IPS DF 6.9 (cell line): ENCODE measurements at places on chromosomes 7 and 10.

- no peak for DNase-seq
Measured at GRCh38 chr7:110010359-110010758, 1080.6 kb upstream of the LRRN3 start.

DNA sequence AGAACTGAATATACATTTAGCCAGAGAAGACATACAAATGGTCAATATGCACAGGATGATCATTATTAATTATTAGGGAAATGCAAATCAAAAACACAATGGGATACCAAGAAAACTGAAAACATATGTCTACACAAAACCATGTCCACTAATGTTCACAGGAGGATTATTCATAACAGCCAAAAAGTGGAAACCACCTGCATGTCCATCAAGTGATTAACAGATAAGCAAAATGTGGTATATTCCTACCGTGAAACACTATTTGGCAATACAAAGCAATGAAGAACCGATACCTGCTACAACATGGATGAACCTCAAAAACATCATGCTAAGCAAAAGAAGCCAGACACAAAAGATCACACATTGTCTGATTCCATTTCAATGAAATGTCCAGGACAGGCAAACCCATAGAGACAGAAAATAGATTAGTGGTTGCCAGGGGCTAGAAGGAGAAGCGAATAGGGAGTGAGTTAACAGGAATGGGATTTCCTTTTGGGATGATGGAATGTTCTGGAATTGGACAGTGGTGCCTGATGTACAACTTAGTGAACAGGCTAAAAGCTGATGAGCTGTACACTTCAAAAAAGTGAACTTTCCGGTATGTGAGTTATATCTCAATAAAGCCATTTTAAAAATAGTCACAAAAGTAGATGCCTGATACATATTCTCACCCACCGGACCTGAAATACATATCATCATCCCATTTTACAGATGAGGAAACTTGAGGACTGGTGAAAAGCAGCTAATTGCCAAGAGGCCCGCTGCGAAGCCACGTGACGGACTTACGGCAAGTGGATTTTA lies 33.6 kb downstream of the HIPK2 start:
- DNase-seq, result no peak

DNA sequence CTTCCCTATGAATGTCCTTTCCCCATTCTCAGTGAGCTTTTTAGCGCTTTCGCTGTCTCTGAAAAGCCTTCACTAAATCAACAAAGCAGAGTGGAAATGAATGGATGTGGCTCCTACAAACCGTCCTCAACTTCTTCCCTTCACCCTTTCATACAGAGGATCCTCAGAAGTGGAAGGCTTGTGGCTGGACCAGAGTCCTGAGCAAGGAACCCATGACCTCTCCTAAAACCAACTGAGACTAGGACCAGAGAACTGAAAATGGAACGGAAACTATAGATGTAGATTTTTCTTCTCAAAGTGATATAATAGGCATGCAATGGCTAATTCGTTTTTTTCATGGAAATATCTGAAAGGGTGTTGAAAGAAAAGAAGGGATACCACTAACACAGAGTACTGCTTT lies 122.5 kb downstream of the LHFPL3 start:
- no peak for DNase-seq

DNA sequence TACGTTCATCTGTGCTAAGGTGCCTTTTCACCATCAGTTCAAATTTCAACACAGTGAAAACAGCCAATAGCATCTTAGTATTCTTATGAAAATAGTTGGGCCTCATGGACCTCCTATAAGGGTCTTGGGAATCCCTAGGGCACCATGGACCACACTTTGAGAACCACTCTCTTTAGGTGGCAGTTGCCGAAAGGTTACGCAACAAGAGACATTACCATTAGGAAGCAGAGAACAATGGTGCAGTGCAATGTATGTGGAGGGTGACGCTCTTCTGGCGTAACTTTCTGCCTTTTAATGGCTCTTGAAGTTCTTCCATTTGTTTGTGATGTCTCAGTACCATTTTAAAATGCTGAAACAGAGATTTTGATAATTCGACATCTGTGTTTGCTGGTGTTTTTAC lies 131.1 kb downstream of the CNNM2 start:
- DNase-seq, result no peak

GRCh38 chr7:30468791-30469190 lies 9.8 kb downstream of the NOD1 start:
- no peak for DNase-seq

GRCh38 chr7:144513334-144513733 lies 109.8 kb upstream of the NOBOX start:
- DNase-seq, result no peak

- DNase-seq, result no peak
Measured at GRCh38 chr7:115522174-115522573, 508.4 kb downstream of the TFEC start.

GRCh38 chr7:49771427-49772176 lies 1.8 kb upstream of the VWC2 start:
- no peak for DNase-seq

DNA sequence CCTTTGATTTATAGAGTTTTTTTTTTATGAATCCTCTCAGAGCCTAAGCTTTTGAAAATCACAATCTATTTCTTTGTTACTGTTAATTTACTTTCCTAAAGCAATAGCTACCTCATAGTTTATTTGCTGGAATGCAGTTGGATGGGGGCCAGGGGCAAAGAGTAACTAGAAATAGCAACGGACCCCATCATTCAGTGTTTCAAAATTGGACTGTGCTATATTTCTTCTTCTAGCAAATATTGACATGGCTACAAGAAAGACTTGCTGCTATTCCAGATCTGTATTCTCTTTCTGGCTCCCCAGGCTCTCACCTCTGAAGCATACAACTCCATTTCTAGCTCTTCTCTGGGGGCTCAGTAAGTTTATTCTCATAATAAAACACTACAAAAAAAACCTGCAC lies 661.6 kb upstream of the NRG3 start:
- no peak for DNase-seq

GRCh38 chr10:52348037-52348564 lies 34.0 kb downstream of the DKK1 start:
- DNase-seq, result no peak

DNA sequence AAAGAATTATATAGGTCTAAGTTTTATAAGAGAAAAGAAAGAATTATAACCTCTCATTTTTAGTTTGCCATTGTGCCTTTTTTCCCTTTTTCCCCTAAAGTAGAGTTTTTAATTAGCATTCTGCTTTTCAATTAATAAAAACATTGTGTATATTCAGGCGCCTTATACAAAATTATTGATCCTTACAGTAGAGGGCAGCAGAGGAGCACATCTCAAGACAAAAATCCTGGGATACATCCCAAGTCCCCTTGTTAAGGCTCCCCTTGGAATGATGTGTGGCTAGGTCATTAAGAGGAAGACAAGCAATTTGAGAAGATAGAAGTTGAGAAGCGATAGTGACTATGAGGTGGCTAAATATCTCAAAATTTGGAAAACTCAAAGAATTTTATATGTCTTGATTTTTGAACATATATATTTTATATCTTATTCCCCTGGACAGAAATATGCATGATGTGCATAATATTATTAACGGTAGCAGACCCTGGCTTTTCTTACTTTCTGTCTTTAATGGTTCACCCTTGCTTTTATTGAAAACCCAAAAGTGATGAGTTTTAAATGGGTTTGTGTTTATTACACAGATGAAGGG lies 19.1 kb upstream of the TPK1 start:
- no peak for DNase-seq

DNA sequence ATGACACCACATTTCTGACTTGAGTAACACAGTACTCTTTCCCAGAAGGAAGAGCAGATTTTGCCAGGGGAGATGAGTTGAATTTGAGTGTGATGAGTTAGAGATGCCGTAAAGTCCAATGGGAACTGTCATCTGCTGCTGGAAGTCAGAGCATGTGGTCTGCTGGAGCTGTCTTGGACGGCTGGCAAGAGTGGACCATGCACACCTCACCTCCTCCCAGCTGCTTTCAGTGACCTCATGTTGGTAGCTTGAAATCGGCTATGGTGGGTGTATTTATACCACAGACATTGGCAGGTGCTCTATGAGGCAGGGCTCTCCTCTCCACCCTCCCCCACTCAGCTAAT lies 82.3 kb downstream of the COL13A1 start:
- no peak for DNase-seq

- no peak for DNase-seq
Measured at GRCh38 chr10:21522631-21523406, 2.7 kb downstream of the SKIDA1 start.

- no peak for DNase-seq
Measured at GRCh38 chr7:35802649-35803048, 1.8 kb downstream of the SEPTIN7 start.

DNA sequence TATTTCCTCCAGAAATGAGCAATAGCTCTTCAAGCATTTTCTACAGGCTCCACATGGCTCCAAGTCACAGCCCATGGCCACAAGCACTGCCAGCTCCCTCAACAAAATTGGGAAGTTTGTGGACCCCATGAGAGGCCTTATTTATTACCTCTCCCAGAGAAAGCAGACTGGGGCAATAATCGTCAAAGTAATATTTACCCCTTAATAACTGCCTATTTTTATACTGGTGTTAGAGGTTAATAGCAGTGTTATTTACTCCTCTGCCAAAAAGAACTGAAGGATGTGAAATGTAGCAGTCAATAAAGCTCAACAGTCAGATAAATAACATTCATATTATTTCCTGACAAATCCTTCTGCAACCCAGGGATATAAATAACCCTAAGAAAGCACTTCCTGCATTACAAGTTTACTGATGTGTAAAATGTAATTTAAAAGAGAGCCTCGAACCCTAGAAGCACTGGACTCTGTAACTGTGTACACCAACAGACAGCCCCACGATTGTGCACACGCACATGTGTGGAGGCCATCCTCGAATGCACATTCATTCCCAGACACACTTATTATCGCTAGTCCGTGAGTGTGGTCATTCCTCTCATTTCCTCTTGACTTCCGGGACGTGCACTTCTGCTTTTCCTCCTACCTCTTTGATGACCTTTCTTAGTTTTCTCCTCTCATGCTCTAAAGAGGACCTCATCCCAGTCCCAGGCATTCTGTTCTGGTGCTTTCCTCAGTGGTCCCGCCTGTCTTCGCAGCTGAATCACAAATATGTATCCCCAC lies 157.4 kb downstream of the EVX1 start:
- DNase-seq, result no peak

GRCh38 chr7:136251826-136252225 lies 274.7 kb upstream of the MTPN start:
- no peak for DNase-seq

DNA sequence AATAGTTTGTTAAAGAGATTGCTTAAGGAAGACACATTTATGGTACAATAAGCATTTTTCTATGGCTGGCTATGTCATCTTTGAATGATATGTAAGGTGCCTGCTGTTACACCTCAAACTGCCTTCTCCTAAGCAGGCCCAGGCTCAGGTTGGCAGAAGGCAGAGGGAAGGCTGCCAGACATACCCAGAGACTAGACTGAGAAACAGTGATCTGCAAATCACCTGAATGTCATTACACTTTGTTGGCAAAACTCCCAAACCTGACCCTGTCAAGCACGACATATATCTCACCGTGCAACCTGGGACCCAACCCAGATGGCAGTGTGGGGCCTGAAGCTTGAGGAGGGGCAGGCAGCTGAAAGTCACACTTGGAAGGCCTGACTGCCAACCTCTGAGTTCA lies 136.6 kb upstream of the TARP start:
- DNase-seq, result no peak

- DNase-seq, result no peak
Measured at GRCh38 chr7:105268056-105268455, 120.7 kb downstream of the SRPK2 start.

DNA sequence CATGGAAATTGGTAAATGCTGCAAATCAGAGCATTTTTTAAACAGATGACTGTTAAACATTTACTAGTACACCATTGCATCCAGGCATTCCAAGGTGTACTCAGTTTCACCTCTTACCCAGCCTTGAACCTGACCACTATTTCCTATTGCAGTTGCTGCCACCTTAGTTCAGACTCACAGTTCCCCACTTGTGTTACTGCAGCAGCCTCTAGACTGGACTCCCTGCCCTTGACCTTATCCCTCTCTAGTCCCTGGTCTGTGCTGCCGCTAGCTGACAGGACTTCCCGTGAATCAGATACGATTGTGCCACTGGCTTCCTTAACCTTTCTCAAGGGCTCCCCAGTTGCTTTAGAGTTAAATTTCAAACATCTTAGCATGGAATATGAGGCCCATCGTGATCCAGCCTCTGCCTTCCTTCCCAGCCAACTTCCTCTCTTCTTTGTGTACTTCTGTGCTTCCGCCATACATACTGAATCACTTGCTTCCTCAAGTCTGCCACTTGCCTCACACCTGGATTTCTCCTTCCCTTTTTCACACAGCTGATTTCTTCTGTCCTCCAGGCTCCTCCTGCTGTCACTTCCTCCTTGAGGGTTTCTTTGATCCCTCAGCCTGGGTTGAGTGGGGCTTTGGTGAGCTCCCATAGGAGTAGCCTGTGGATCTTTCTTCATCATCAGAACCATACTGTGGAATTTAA lies 118.7 kb upstream of the GJD4 start:
- no peak for DNase-seq

DNA sequence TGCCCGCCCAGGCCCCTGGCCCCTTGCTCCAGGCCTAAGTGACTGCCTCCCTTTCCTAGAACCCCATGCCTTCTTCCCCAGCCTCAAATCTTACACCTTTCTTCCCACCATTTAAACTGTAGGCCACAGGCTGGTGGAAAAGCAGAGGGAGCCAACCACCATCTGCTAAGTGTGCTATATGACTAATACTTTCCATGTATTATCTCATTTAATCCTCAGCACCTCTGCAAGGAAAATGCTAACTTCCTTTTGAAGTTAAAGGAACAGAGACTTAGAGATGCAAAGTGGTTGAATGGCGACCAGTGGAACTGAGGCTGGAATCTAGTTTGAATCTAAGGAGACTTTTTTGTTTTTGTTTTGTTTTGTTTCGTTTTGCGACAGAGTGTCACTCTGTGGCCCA lies 17.8 kb upstream of the MTPAP start:
- DNase-seq, result no peak

GRCh38 chr7:105999256-105999655 lies 36.2 kb downstream of the CDHR3 start:
- no peak for DNase-seq

DNA sequence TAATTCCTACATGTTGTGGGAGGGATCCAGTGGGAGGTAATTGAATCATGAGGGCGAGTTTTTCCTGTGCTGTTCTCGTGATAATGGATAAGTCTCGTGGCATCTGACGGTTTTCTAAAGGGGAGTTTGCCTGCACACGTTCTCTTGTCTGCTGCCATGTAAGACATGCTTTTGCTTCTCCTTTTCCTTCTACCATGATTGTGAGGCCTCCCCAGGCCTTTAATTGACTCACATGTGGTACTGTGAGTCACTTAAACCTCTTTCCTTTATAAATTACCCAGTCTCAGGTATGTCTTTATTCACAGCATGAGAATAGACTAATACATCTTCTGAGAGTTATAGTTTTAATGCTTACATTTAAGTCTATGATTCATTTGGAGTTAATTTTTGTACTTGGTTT lies 22.6 kb upstream of the CPN1 start:
- no peak for DNase-seq

GRCh38 chr10:12414278-12414989 lies 65.1 kb downstream of the CAMK1D start:
- DNase-seq, result no peak

- no peak for DNase-seq
Measured at GRCh38 chr10:14534152-14534551, 203.4 kb upstream of the FRMD4A start.
